ENCODE measurements at places on chromosomes 7 and 10.

- DNase-seq, result peak; percentile 64
Measured at GRCh38 chr10:97534746-97535367, 36.1 kb downstream of the UBTD1 start.

DNA sequence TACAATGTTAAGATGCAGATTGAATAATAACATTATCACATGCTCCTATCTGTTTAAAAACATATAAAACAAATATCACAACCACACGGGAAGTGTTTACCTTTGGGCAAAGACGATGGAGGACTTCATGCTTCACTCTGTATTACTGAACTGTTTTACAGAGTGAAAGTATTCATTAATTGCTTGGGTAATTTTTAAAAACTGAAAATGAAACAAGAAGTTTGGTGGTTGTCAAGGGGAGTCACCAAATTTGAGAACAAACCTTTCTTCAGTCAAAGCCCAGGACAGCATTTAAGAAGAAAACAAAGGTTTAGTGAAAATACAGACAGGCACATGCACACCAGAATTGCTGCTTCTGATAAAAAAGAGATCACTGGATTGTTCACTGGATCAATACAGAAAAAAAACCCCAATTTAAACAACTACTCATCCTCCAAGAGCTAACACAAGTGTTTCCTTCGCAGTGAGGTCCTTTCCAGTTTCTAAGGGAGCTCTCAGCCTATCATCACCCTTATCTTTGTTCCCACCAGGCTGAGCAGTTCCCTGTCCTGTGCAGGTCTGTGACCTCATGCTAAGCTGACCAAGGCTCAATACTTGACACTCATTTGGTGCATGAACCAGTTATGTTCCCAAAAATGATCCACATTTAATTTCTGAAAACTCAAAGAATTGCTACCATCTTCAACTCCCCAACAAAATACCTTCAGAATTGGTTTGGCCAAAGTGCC is 8.8 kb downstream of the PARP12 start:
- DNase-seq, result no peak

DNA sequence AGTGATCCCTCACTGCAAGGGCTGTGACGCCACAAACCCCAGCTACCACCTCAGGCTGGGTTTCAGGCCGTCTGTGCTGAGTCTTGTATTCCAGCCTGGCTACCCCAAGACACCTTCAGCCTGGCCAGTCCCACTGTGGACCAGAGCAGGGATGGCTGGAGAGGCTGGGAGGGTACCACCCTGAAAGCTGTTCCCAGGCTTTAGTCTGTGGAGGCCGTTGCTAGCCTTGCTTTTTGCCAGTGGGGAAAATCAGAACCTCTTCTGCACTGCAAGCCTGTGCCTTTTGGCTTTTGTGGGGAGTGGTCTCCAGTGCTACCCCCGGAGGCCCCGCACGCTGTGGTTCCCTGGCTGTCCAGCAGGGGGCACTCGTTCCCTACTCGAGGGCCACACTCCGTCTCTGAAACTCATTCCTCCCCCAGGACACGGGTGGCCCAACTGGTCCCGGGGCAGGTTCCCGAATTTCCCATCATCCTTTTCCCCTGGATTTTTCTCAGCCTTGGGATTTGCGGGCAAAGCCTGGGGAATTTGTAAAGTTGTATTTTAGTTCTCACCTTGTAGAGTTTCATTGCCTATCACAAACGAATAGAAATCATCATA is 128.4 kb upstream of the BTBD16 start:
- peak; percentile 48 for DNase-seq

DNA sequence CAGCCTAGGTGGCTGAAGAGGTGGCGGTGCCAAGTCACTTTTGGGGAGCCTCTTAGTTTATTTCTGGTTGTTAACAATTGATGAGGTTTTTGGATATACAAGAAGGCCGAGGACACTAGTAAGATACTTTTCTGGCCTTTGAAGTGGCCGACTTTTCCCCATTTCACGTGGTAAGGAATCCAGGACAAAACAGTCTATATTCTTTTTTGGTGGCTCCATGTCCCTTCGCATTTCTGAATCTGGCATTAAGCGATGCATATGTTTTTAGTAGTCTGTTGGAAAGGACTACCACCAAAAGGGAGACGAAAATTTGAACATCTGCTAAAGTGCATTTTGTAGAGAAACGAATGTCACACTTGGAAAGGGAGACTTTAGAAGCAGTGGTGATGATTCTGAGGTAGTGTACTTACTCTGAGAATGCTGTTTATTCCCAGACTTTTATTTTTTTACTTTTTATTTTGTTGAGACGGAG is 1.5 kb downstream of the MLLT10 start:
- no peak for DNase-seq

- no peak for DNase-seq
Measured at GRCh38 chr10:1440897-1441296, 296.4 kb downstream of the ADARB2 start.

DNA sequence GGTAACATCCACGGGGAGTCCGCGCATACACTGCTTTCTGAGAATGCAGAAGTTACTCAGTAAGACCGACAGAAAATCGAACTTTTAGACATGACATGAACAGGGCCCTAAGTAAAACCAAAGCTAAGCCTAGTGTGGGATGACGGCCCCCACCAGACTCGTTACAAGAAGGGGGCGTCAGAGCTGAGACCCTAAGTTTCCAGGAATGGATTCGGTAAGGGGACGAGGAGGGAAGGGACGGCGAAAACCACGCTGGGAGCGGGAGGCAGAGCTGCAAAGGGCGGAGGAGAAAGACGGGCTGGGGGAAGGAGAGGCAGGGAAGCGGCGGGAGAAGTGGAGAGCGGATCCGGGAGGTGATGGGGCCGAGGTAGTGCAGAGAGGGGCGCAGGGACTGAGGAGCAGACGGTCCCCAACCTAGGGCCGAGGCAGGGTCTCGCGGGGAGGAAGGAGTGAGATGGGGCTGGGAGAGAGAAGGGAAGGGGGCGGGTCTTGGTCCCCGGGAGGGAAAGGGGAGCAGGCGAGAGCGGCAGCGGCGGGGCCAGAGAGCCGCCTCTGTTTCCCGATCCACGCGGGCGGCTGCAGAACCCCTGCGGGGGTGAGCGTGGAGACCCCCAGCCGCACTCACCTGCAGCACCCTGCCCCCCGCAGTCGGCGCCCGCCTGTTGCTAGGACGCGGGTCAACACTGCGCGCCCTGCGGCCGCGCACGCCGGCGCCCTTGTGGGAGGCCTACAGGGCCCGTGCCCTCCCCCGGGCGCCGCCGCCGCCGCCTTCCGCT is 513 bp downstream of the ODAD2 start:
- DNase-seq, result peak; percentile 28

DNA sequence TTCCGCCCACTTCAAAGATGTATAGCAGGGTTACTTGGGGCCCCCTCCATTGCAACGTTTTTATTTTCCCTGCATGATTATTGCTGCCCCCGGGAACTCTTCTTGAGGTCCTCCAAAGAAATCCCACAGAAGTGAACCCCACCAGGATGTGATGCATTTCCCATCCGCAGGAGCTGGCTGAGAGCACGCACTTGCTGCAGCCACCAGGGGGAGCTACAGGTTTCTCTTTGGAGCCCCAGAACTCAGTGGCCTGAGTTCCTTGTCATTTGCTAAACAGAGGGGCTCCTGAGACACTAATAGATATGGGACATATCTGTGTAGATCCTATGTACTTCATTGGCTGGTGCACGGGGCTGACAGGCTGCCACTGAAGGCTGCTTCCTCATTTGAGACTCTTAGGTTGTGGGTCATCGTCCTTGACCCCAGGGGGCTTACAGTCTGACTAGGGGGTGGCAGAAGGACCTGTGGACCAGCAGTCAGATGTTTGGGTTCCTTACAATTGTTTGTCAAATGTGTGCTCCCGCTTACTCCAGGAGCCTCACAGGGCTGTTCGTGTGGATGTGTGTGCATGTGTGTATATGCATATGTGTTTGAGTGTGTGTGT is 52.3 kb upstream of the ENO4 start:
- DNase-seq, result peak; percentile 81

DNA sequence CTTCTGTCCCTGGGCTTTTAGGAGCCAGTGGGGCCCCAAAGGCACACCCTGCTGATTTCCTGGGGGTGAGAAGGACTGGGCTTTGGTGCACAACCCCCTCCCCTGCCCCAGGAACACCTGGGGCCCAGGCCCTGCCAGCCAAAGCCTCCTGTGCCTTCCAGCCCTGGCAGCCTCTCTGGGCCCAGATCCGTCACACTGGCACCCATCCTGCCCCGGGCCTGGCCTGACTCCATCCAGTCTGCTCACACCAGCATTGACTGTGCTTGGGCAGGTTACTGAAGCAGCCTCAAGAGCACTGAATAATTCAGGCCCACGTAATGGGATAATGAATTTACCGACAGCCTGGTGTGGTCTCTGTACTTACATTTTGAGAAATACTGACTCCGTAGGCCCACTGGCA is 12.0 kb upstream of the COMTD1 start:
- DNase-seq, result no peak

All from activated CD4-positive, alpha-beta T cell treated with anti-CD3 and anti-CD28 coated beads for 48 hours (primary cell).